Activated CD8-positive, alpha-beta memory T cell treated with anti-CD3 and anti-CD28 coated beads for 24 hours (primary cell): ENCODE measurements at places on chromosomes 6 and 20.

DNA sequence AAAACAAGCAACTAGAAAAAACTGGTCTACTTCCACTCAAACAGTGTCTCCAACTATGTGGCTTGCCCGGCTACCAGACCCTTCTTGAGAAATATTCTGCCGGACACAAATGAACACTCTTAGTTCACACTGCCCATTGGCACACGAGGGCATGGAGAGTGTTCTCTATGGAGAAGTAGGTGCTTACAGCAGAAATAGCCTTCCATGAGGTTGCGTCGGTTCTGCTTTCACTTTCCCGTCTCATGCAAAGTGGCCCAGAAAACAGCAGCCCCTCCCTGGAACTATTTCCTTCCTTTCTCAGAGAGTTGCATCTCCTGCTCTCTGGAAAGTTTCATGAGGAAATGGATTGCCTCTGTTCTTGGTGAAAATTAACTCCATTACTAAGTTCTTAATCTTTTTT lies 9.5 kb upstream of the HLA-DOA start:
- no peak for DNase-seq

GRCh38 chr6:28167068-28167467 lies 25.4 kb downstream of the ZKSCAN8 start:
- DNase-seq: no peak

DNA sequence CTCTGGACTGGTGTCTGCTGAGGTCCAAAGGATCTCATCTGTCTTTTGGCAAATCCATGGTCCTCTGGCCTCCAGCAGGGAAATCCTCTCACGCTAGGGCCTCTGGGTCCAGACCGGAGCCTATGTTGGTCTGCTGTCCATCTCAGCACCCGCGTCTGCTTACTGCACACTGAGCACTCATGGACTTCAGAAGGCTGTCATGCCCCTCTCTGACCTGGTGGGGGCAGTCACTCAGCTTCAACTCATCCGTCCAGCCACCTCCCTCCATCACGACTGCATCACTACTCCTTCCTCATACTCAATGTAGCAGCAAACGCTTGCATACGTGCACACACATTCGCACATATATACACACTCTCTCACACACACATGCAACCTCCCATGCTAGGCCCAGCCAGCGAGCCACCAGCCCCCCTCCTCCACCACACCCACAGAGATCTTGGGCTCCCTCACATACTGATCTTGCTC lies 33.3 kb downstream of the GABRR2 start:
- DNase-seq: peak; percentile 63

- DNase-seq: no peak
Measured at GRCh38 chr6:43395776-43396175, 26.3 kb upstream of the ZNF318 start.

DNA sequence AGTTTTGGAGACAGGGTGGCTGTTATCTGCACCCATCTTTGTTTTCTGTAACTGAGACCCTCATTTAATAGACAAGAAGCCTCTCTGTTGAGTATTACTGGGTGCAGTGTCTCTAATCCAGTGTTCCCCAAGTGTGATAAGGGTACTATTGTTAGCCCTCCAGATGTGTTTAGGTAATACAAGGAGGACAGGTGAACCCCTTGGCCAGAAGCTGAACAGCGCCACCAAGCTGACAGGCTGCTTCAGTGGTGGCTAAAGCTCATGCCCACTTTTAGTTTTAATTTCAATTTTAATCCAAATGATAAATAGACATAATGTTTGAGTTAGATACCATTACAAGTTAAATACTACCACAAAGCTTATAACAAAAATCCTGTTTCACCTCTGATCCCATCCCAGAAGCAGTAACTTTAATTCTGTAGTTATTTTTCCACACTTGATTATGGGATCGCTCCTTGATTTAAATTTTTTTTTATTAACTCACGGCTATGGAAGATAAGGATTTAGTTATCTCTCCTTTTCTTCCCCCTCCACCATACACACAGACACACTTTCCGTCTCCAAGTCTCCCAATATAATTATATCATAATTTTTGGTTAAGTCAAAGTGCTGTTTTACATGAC lies 8.4 kb upstream of the STK35 start:
- DNase-seq: no peak

GRCh38 chr6:83071023-83071422 lies 3.6 kb downstream of the DOP1A start:
- DNase-seq: no peak

DNA sequence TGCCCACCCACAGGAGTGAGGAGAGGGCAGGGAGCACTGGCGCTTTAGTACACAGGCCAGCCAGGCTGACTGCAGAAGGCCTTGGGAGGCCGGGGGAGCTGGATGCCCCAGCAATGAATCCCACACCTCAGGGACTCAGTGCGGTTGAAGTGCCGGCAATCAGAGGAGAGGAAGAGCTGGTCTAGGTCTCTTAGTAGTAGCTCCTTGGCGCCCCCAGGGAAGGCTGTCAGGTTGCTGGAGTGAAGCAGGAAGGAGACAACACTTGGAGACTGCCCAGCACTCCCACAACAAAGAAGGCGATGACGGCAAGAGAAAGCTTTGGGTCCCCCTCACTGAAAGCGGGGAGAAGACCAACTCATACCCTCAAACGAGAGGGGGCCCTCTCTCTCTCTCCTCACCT lies 8.3 kb upstream of the TNXB start:
- no peak for DNase-seq
